ENCODE measurements at places on chromosomes 2 and 18.

DNA sequence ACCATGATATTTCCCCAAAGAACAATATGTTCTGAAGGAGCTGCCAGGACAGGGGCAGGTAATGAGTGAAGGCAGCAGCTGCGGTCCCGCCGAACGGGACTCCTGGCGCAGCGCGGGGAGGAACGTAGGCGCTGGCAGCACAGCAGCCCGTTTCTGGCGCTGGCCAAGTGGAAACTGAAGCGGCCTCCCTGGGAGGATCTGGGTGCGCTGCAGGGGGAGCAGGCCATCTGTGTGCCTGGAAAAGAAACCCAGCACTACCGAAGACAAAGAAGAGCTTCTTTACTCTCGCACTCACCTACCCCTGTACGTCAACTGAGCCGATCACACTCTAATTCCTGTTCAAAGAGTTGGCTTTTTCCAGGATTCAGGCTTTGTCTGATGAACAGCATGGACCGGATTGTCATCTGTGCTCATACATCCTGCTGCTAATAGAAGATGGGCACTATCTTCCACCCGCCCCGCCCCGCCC is 11.8 kb downstream of the G6PC2 start:
- peak; percentile 14 for DNase-seq

GRCh38 chr18:69996951-69997798 is 49.5 kb upstream of the CD226 start:
- DNase-seq, result no peak

- no peak for DNase-seq
Measured at GRCh38 chr2:230181195-230181594, 38.6 kb downstream of the SP110 start.

- no peak for DNase-seq
Measured at GRCh38 chr2:70943205-70943871, 7.6 kb downstream of the ATP6V1B1 start.

DNA sequence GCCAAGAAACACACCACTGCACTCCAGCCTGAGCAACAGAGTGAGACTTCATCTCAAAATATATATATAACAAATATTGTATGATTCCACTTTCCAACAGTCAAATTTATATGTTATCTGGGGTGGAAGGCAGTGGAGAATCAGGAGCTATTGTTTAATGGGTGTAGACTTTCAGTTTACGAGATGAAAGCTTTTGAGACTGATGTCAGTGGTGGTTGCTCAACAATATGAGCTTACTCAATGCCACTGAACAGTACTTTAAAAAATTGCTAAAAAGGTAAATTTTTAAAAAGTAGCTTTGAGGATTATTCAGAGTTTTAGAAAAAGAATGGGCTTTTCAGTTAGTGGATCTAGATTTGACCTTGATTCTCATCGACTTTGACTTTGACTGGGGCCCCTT is 105.9 kb upstream of the ST6GAL2 start:
- DNase-seq, result no peak

- DNase-seq, result no peak
Measured at GRCh38 chr2:113692698-113693428, 63.6 kb downstream of the SLC35F5 start.

GRCh38 chr18:41548521-41549260 is 406.3 kb upstream of the PIK3C3 start:
- DNase-seq, result no peak

- no peak for DNase-seq
Measured at GRCh38 chr2:140814141-140814540, 1316.7 kb downstream of the LRP1B start.

GRCh38 chr2:217826520-217826919 is 176.3 kb downstream of the TNS1 start:
- DNase-seq, result no peak

DNA sequence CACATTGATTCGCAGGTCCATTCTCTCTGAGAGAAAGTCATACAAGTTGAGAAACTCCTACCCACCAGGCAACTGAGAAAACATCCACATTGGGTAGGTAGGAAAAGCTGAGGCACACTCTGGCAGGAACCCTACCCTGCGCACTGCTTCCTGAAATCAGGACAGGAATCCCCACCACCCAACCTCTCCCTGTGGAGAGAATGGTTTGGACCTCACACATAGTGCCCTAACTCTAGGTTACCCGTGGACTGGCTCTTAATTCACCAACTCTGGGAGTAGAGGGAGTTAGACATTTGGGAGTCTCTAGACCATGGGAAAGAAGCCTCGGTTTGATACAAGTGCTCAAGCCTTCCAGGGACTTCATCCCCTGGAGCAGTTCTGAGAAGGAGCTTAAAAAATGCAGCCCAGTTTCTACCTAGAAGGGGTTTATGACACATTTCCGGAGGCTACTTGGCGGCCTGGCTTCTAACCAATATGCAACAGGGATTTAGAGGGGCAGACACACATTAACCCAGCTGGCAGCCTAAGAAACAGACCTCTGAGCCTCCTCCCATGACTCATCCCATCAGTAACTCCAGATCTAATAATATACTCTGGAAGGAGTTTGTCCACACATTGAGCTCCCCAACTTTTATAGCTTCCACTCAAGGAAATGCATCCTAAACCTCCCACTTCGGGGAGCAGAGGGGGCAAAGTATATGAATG is 136.7 kb downstream of the EML6 start:
- DNase-seq, result no peak

DNA sequence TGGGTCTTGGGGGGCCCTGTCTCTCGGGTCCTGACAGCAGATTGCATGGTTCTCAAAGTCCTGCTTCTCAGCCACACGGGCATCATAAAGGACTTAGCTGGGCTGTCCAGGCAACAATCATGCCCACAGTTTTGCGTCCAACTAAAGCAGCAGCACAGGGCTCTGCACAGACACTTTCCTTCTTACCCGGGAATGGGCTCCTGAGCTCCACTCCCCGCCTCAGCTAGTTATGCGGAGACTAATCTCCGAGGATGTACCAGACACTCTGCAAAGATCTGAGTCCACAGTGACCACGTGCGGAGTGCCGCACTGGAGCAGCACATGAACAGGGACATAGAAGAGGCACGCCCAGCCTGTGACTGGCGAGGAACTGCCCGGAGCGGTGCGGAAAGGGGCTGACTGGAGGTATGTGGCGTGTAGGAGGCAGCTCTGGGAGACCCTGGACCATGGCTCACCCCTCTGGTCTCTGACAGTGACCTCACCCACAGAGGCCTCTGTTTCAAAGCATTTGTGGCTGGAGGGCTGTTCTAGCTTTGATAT is 270.0 kb downstream of the HDAC4 start:
- DNase-seq, result no peak

GRCh38 chr2:119981896-119982295 is 31.0 kb upstream of the EPB41L5 start:
- DNase-seq, result no peak

DNA sequence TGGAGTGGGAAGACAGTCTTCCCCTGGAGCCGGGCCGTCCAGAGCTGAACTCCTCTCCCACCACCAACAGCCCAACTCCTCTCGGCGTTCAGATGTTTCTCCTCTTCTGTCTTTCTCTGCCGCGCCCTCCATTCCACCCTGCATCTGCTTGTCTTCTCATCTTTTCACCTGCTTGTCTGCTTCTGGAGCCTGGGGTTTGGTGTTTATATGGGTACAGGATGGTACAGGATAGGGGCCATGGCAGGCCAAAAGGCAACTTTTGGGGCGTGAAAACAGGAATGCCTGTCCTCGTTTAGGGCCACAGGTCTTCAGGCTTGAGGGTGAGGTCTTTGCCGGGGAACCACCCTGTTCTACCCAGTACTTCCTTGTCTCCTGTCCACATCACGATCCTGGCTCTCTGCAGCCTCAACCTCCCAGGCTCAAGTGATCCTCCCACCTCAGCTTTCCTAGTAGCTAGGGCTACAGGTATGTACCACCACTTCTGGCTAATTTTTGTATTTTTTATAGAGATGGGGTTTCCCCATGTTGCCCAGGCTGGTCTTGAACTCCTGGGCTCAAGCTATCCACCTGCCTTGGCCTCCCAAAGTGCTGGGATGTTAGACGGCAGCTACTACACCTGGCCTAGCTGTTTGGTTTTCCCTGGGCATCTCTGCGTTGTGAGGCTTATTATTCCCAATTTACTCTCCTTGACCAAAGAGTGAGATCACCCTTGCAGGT is 60.8 kb upstream of the REL start:
- DNase-seq, result no peak

- no peak for DNase-seq
Measured at GRCh38 chr2:222434204-222434603, 9.9 kb downstream of the SGPP2 start.

DNA sequence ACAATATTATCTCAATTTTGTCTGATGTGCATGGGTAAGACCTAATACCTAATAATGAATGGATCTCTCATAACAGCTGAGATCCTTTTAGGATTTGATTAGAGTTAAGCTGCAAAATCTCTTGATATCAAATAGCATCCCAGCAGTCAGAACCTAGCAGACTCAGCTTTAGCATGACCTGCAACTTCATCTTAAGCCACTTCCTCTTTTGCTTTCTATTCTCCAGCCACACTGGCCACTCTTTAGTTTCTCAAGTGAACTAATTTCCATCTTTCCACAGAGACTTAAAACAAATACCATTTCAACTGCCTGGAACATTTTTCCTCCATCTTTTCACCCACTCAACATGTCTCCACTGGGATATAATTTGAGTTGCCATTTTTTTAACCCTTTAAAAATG is 1251.6 kb upstream of the ZEB2 start:
- DNase-seq, result no peak

- DNase-seq, result peak; percentile 11
Measured at GRCh38 chr2:57725337-57725947, 321.2 kb upstream of the VRK2 start.

DNA sequence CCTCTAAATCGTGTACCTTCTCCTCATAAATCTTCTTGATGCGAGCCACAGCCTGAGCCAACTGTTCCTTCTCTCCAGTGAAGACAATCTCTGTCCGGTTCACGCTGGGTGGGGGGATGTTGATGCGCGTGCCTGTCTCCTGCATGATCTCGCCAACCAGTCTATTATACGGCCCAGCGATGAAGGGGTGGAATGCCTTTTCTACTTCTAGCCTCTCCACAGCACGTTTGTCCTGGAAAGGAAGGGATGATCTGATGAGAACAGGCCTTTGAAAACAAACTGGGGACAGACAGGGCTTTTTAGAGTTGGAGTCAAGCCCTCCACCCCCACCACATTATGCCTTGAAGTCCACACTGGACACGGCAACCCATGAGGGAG is 59.3 kb downstream of the HDLBP start:
- DNase-seq, result no peak

DNA sequence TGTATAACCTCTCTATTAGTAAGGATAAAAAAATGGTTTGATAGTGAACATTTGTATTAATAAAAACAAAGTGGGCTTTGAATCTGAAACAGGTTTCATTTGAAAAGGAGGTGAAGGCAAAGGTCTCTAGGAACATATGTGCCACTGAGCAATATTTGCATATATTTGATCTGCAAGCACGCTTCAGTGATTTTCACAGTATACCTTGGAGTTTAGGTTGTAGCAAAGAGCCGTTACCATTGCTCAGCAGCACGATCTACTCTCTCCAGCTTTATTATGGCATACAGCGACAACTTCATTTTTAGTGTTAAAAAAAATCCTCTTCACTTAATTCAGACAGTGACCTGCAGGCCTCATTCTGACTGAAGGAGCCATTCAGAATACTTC is 75.8 kb upstream of the ZEB2 start:
- no peak for DNase-seq

DNA sequence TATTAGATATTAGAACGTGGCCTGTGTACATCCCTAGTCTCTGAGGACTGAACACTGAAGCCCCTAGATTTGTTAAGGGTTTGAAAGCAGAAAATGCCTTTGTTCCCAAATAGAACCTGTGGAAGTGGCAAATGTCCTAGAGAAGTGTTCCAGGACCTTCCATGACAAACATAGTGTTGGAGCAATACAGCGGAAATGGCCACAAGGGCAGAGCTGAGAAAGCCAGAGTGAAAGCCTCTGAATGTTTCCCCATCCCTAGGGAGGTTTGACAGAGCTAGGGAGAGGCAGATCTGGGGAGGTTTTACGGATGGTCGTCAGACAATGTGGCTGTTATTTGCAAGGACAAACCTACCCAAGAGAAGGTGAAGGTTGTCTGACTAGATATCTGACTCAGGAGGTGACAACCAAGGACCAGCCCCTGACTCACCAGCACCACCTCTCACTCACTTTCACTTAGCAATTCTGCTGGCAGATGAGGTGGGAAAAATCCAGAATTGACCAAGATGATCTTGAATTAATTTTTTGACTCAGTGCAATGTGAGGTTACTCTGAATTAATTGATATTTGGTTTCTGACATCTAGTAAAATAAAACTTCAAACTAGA is 24.1 kb downstream of the RBM43 start:
- no peak for DNase-seq

- no peak for DNase-seq
Measured at GRCh38 chr2:134739236-134739878, 20.6 kb upstream of the TMEM163 start.

- DNase-seq, result no peak
Measured at GRCh38 chr18:74416124-74416523, 41.0 kb downstream of the DIPK1C start.

- DNase-seq, result no peak
Measured at GRCh38 chr18:60350941-60351340, 21.6 kb downstream of the MC4R start.

GRCh38 chr18:71505526-71505925 is 1038.6 kb downstream of the CBLN2 start:
- no peak for DNase-seq

- no peak for DNase-seq
Measured at GRCh38 chr2:149743842-149744448, 156.4 kb upstream of the MMADHC start.

DNA sequence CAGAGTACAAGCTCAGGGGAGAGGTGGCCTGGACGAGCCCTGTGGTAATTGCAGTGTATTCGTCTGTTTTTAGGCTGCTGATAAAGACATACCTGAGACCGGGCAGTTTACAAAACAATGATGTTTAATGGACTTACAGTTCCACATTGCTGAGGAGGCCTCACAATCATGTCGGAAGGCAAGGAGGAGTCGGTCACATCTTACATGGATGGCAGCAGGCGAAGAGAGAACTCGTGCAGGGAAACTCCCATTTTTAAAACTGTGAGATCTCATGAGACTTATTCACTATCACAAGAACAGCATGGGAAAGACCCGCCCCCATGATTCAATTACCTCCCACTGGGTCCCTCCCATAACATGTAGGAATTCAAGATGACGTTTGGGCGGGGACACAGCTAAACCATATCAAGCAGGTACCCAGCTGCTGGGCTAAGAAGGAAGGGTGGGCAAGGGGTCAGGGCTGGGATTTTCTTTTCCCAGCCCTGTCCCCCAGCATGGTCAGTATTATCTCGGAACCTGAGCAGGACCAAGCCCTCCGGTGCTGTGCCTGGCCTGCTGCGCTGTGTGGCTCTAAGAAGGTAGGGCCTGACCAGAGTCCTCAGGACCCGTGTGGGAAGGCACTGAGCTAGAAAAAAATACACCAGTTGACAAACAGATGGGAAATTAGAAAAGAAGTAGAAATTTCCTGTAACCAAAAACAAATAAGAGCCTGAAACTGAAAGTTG is 78.6 kb upstream of the SH3BP4 start:
- DNase-seq, result no peak

DNA sequence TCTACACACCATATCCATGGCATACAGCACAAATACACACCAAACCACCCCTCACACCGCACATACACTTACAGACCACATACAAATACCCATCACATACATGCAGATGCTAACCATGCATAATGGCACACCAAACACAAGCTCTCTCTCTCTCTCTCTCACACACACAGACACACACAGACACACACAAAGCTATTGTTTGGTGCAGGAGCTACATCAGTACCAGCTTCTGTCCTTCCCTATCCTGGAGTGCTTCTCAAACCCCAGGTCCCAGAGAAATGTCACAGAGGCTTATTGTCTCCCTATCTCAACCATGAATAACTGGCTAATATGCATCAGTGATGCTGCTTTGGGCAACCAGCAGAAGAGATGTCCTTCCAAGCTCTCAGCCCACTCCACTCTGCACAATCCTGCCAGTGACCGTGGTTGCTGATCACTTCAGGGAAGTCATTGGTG is 36.5 kb upstream of the ST3GAL5 start:
- no peak for DNase-seq

Measured in COR-L47 (cell line).